ENCODE measurements at places on chromosomes 2 and 18.

DNA sequence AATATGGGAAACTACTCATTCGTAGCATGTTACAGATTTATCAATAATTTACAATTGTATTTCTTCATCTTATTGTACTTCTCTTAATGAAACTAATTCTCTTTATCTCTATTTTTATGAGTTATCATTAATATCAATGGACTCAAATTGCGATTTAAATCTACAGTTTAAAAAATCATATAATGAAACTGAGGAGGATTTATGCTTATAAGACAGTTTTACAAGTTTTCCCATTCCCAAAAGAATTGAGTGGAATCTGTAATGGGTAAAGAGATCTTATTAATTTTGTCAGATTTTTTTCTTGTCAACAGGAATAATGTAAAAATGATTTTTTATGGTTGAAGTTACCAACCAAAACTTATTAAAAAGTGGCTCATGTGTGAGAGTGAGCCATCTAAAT lies 468.0 kb downstream of the METTL4 start:
- DNase-seq: no peak

- DNase-seq: no peak
These were observed 17.0 kb upstream of the LANCL1 start for GRCh38 chr2:210493528-210493927.

DNA sequence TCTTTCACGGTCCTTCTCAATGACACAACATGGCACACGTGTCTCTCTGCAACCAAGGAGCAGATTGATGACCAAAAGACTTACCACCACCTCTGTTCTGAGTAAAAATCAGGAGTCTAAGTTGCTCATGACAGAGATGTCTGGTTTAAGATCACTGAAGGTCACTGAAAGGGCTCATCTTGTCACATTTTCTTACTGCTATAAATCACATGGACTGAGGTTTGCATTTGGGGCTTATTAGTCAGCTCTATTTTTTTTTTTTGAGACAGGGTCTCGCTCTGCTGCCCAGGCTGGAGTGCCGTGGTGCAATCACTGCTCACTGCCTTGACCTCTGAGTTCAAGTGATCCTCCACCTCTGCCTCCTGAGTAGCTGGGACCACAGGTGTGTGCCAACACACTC lies 19.4 kb downstream of the CFLAR start:
- DNase-seq: no peak

DNA sequence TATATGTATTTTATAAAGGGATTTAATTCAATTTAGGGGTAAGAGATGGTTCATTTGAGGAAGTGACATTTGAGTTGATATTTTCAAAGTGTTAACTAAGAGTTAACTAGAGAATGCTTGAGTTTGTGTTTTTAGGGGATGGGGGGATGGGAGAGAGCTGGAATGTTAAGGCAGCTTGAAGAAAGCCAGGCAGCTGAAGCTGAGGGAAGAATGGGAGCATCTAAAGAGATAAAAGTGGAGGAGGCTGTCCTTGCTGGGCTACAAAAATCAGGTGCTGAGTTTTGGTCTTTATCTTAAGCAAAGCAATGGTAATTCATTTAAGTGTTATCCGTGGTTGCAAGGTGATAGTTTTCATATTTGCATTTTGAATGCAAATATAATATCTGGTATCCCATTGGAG lies 9.2 kb downstream of the CHST9 start:
- no peak for DNase-seq

- DNase-seq: no peak
These were observed 1401.2 kb upstream of the CELF4 start for GRCh38 chr18:38966841-38967240.

- no peak for DNase-seq
These were observed 27.5 kb upstream of the CAB39 start for GRCh38 chr2:230685178-230685577.

DNA sequence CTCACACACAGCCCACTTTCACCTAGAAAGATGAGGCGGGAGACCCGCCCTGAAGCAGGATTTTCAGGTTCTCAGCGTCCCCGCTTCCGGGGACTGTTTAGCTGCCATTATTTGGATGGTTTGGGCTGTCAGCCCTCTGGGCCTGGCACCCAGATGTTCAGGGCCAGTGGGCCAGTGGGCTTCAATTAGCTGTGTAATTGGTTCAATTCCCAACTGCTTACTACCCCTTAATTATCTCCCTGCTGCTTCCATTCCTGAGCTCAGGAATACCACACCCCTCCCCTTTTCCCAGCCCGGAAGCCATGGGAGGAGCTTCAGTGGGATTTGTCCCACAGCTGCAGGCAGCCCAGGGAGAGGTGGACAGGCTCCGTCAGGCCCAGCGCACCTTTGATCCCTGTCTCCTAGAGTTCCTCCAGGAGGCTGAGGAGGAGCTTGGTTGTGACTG lies 114.1 kb upstream of the MYCN start:
- DNase-seq: no peak

DNA sequence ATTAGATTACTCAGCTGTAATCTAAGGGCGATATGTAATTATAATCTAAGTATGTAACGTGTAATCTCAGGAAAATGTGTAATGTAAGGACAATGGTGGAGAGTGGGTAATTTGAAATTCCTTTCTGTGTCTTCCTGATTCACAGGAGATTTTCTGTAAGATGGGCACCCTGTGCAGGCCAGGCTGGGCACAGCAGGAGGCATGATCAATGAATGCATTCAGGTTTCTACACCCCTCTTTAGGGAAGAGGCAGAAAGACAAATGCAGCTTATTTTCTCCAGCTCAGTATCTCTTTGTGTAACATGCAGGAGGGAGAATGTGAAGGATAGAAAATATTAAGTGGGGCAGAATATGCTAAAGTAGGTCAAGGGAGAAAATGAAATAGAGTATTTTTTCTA lies 320.1 kb downstream of the PIK3C3 start:
- DNase-seq: no peak

DNA sequence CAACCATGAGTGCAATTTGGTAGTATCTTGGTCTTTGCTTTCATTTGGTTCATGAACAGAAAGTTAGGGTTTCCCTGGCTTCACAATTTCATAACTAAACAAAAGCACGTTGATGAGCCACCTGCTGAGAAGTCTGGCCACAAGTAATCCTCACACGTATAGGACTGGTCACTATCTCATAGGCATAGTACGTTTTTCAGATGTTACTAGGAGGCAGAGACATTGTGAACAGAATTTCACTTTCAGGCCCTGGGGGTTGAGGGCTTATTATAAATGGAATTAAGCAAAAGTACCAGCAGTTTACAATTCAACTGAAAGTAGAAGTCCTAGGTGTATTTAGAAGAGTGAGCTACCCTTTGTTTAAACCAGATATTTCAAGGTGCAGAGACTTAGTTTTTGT lies 277.1 kb downstream of the ALPK2 start:
- DNase-seq: no peak

GRCh38 chr2:141517180-141517851 lies 613.5 kb downstream of the LRP1B start:
- DNase-seq: no peak

DNA sequence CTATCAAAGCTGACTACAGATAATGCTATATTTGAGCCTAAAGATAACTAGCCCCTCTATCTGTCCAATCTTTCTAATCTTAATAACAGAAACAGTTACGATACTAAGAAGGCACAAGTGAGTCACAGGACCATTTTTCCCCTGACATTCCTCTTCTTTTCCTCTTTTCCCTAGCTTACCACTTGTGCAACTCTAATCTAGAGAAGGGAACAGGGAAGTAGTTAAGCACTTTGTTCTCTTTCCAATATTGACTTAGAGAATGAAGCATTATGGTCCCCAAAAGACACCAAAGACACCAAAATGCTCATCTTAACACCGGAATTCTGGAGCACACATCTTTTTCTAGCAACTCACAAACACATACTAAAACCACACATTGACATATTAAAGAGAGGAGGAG lies 1.8 kb downstream of the PDE11A start:
- DNase-seq: no peak

DNA sequence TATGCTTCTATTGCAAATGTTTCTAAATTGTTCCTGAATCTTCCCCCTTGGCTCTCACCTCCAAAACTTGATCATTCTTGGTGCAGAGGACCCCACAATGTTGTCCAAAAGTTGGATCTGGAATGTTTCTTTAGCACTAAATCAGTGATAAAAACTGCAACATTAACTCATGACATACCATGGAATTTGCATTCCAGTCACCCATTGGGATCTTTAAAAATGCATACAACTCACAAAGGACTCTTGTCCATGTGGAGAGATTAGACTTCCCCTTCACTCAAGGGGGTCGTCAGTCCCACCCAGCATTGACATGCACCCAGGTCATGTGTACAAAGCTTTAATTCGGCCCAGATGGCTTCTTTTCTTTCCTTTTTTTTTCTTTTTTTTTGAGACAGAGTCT lies 169.3 kb downstream of the SETBP1 start:
- DNase-seq: peak; percentile 71

- DNase-seq: no peak
These were observed 46.8 kb downstream of the GULP1 start for GRCh38 chr2:188338463-188338862.

DNA sequence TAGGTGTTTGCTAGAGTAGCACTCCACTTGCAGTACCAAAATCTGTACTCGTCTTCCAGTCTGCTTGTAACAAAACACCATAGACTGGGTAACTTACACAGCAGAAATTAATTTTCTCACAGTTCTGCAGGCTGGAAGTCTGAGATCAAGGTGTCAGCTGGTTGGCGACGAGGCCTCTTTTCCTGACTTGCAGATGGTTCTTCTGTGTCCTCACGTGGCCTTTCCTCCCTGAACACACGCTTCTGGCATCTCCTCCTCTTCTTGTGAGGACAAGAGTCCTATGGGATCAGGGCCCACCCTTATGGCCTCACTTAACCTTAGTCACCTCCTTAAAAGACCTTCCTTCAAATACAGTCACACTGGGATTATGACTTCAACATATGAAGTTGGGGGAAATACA lies 493.5 kb upstream of the MYT1L start:
- DNase-seq: no peak

- no peak for DNase-seq
These were observed 28.8 kb downstream of the FBLN7 start for GRCh38 chr2:112166806-112167499.

DNA sequence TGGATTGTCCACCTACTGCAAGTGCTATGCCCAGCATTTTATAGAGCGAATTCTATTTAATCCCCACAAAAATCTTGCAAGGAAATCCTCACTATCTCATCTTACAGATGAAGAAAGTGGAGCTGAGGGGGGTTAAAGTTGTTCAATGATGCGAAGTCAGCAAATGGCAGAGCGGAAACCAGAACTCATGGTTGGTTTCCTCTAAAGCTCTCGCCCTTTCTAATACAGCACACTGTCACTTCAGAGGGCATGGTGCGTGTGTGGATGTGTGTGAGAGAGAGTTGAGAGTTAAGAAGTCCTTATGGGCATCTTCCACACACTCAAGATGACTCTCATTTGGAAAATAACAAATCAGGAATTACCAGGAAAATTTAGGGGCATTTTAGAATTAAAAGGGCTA lies 78.4 kb downstream of the TGFA start:
- no peak for DNase-seq

- DNase-seq: no peak
These were observed 518.0 kb downstream of the CNTNAP5 start for GRCh38 chr2:124542932-124543640.

DNA sequence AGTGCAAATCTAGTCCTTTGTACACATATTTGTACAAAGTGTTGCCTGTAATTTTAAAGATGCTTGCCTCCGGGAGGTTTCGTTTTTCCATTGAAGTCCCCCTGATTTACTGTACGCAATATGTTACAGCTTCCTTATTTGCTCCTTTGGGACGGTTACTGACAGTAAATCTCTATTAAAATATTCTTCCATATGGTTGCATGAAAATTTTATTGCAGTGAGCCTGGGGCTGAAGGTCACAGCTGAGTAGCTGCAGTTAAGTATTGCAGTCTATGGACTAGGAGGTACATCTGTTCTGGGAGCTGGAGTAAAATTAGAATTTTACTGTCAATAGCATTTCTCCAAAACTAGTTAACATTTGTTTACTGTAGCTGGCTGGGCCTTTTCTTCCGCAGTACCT lies 119.2 kb downstream of the ETAA1 start:
- no peak for DNase-seq

GRCh38 chr18:4260107-4260506 lies 195.0 kb downstream of the DLGAP1 start:
- no peak for DNase-seq

DNA sequence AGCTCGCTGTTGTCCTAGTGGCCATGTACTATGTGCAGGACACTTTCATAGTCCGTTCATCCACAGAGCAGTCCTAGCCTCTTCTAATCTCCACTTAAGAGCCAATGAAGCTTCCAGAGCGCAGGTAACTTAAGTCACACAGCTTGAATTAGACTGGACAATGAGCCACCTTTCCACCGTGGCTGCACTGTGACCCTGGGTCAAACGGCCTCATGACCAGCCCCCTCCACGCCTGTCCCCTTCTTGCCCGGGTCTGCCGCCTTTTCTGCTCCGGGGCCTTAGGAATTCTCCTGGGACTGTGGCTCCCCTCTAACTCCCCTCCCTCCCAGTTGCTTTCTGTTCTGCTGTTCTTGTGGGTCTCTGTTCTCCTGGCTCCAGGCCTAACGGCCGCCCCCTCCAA lies 8.4 kb upstream of the PRKCE start:
- DNase-seq: no peak

GRCh38 chr18:10791169-10791831 lies 265.5 kb downstream of the NAPG start:
- no peak for DNase-seq

DNA sequence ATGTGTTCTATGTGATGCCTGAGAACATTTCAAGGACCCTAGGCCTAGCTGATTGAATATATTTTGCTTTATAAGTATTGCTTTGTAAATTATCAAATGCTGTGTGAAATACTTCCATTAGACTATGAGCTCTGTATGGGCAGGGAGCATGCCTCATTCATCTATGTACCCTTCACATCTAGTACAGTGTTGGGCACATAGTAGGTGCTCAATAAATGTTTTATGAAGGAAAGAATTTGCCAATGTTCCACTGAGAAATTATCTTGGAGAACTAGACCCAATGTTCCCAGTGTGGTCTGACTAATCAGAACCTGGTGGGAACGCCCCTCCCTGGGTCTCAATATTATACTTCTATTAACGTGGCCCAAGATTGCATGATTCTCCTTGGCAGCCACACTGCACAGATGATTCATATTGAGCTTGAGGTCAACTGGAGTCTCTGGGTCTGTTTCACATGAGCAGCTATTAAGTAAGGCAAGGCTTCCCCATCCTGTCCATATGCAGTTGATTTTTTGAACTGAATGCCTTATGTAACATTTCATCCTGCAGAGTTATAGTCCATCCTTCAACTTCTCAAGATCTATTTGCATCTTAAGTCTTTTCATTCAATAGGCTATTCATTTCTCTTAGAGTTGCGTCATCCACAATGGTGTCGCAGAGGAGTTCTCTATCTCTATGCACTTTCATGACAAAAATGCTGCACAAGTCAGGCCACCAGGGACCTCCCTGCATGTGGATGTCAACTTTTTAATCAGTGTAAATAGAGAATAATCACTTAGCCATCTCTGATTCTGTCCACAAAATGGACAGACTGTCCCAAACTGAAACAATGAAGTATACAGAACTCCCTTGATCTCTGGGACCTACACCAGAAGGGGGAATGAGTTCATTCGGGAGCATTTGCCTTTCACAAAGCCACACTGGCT lies 257.6 kb downstream of the CYP26B1 start:
- DNase-seq: no peak

Data from left lung (tissue), 14 donors.